Spinal cord (tissue), 10 donors: ENCODE measurements at places on chromosomes 11 and 22. TPM values are rescaled to one million over a fixed set of nuclear protein-coding genes. Genes with fewer than 3 reads are reported as not detected.
A peak's percentile ranks its signal among the peaks of the same experiment; 100 is the strongest.

- DNase-seq: peak; percentile 16
Observed at GRCh38 chr11:3341298-3341697, 37.6 kb downstream of the ZNF195 start.

GRCh38 chr22:21709688-21710087, 25.9 kb downstream of the YPEL1 start:
- DNase-seq: no peak

DNA sequence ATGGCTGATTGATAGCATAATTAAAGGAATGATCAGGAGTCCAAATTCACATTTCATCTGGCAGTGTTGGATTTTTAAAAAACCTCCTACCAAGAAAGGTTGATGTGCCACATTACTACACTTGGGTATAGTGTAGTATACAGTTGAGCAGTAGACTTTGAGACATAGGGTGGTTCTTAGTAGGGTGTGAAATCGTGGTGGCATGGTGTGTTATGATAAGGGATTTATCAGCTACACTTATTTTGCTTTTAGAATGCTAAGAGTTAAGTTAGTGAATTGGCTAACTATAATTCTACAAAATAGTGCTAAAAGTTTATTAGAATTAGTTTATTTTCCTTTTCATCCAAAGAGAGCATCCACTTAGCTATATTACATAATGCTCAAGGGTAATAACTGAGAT, 13.1 kb downstream of the TBCEL start:
- DNase-seq: no peak

- DNase-seq: no peak
Observed at GRCh38 chr22:30733181-30733631, 38.5 kb downstream of the OSBP2 start.

DNA sequence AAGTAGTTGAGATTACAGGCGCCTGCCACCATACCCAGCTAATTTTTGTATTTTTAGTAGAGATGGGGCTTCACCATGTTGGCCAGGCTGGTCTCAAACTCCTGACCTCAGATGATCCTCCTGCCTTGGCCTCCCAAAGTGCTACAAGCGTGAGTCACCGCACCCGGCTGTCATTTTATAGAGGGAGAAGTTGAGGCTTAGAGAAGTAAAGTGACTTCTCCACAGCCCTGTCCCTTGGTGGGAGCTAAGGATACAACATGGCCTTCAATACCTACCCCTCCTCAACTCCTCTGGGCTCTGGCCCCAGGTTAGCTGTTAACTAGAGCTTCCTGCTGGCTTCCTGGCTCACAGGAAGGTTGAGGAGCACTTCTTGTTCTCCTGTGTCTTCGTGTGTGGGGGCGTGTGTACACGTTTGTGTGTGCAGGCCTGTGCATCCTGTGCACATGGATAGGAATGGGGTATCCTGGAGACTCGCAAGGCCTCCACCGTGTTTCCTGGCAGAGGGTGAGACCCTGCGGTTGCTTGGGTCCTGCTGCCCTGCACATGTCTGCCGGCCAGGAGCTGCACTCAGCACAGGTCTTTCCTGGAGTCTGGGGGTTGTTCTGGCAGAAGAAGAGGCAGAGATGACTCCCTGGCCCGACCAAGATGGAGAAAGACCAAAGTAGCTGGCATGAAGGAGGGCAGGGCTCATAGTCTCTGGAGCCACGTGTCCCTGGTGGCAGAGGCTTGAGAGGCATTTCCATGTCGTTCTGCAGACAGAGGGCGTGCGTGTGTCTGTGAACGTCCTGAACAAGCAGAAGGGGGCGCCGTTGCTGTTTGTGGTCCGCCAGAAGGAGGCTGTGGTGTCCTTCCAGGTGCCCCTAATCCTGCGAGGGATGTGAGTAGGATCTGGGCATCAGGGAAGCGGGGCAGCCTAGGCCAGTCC, 2.4 kb downstream of the SIDT2 start:
- DNase-seq: peak; percentile 59

- no peak for DNase-seq
Observed at GRCh38 chr22:31607696-31608095, 54.3 kb downstream of the PISD start.

The RSF1 gene
- 57.2 TPM for polyA plus RNA-seq

The ABTB2 gene
- 16.8 TPM for polyA plus RNA-seq

The TSSK2 gene
- not detected for polyA plus RNA-seq
